ENCODE measurements at places on chromosomes 11 and 22.
A peak's percentile ranks its signal among the peaks of the same experiment; 100 is the strongest.

DNA sequence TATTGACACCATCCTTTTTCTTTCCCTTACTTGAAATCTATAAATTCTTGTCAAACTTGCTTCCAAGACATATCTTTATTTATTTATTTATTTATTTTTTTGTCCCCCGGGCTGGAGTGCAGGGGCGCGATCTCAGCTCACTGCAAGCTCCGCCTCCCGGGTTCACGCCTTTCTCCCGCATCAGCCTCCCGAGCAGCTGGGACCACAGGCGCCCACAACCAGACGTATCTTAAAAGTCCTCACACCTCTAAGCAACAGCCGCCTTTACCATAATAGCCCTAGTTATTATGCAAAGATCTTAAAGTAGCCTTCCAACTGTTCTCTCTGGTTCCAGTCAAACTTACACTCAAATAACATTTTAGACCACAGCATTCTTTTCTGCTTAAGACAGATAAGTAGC lies 657.0 kb upstream of the B3GAT1 start:
- DNase-seq, result no peak

GRCh38 chr11:10326012-10326964 lies 21.4 kb downstream of the ADM start:
- no peak for DNase-seq

DNA sequence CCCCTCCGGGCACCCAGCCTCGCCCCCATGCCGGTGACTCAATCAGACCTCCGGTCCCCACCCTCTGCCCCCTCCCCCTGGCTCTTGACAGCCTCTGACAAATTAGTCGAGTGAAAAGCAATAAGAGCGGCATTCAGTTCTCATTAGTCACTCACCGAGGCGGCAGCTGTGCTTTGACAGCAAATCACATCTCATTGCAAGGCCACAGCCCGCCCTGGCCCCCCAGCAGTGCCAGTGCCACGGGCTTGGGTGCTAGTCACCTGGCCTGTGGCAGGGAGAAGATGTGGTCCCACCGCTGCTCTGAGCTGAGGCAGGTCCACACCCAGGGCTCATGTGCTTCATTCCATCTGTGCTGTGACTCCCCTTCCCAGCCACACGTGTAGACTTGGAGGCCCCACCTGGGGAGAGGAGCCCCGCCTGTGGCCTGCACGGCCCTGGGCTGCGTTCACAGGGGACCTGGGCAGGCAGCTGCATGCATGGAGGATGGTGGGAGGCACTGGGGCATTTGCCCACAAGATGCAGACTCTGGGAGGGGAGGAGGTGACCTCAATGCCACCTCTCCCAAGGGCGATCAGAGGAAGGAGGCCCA lies 7.4 kb upstream of the TH start:
- DNase-seq, result no peak

GRCh38 chr11:128052912-128053641 lies 534.3 kb downstream of the ETS1 start:
- DNase-seq, result peak; percentile 88

GRCh38 chr11:103483996-103484395 lies 374.8 kb downstream of the DYNC2H1 start:
- no peak for DNase-seq

DNA sequence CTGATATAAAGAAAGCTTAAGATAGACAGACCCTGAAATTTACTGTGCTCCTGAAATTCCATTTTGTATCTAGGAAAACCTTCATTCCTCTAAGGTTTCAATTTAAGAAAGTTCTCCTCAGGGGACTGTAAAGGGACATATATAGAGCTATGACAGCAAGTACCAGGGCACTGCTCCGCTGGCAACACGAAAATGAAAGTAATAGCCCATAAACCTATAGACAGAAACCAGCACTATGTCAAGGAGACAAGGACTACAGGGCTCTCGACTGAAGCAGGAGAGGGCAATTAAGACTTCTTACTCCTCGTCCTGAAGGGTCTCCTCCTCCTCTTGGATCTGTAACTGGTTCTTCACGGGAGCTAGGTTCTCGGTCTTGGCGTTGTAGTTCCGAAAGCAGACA lies 6.9 kb downstream of the FEZ1 start:
- DNase-seq, result no peak
